Testis (tissue), 5 donors: ENCODE measurements at places on chromosomes 16 and 17.

DNA sequence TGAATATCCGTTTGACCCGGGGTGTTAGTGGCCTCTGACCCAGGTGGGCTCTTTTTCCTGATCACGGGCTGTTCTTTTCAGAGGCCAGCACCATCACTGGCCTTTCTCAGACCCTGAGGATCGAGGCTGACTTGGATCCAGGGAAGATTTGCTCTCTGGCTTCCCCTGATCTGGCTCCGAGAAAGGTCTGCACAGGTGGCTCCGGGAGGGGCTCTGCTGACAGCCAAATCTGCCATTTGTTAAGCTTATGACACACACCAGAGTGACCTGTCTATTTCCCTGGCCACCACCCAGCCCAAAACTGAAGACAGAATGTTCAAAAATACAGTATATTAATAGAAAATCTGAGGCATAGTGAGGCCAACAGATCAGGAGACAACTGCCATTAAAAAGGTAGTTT, 221.8 kb upstream of the TNRC6C start:
- DNase-seq, result no peak

DNA sequence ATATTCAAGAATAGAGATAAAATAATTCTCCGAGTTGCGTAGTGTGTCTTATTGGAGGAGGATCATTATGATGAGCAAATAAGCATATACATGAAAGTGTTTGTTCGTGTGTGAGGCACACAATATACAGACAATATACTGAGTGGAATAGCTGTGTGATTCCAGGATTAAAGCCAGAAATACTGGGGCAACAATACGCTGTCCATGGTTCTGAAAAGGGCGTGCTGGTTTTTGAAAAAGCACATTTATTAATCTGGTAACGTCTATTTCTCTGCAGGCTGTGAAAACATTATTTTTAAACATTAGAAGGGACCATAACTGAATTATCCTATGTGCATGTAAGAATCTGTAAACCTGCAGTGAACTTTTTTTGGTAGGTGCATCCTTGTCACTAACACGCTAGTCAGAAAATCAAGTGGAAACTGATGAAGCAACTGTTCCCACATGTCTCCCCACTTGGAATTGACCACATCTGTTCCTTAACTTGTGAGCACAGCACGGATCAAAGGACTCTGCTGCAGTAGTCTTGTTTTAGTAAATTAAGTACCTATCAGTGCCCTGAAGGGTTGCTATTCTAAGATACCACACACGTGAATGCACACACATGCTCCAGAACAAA, 346.0 kb downstream of the GRIN2A start:
- DNase-seq, result peak; percentile 22

DNA sequence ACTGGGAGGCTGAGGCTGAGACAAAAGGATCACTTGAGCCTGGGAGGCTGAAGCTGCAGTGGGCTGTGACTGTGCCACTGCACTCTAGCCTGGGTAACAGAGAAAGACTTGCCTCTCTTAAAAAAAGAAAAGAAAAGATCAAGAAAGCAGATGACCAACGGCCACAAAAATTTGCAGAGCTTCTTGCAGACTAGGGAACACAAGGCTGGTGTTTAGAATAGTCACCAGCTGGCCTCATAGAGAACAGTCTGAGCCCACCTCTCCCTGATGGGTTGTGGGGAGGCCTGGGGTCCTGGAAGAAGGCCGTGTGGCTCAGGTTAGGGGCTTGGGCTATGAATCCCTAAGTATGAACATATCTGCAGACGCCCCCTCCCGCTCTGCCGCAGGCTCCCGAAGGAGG, 73.7 kb upstream of the MED9 start:
- DNase-seq, result no peak

- peak; percentile 93 for DNase-seq
These were observed 33.3 kb downstream of the PLCD3 start for GRCh38 chr17:45098869-45099616.

GRCh38 chr17:61997664-61998063, 67.4 kb downstream of the MED13 start:
- DNase-seq, result no peak

- DNase-seq, result no peak
These were observed 128.9 kb upstream of the GOT2 start for GRCh38 chr16:58863042-58863441.

GRCh38 chr16:65895906-65896305, 470.6 kb upstream of the CDH5 start:
- no peak for DNase-seq

DNA sequence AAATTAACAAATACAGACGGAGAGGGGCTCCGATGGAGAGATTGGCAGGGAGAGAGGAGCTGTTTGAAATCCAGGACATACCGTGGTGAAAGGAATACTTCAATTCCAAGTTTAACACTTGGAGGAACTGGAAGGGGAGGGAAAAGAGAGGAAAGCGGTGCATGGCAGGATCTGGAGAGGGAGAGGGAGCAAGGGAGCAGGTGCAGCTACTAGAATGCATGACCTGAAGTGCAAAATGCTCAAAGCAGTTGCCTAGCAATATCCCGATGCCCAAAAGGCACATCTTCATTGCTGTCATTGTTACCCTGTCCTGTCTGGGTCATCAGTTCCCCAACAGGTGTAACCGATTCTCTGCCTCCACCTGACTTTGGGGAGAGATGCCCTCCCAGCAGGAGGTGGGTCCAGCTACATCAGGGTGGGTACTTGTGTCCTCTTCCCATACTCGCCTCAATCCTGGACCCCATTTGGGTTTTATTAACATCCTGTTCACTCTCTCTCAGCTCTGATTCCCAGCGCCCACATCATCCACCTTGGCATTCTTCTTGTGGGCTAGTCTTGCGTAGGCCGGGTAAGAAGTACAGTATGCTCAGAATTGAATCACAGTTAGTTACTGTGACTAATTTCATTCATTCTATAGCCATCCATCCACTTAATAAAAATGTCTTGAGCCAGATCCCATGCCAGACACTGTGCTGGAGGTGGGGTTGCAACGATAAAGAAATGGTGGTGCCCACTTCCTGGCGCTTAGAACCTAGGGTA, 37.4 kb upstream of the EMP2 start:
- no peak for DNase-seq

- no peak for DNase-seq
These were observed 6.3 kb downstream of the TBX2 start for GRCh38 chr17:61405686-61406536.
